Stimulated activated CD4-positive, alpha-beta T cell treated with anti-CD3 and anti-CD28 coated beads, Interleukin-12 subunit alpha, Interleukin-12 subunit beta, amount 100 ng/mL, for 4 hours (primary cell): ENCODE measurements at places on chromosomes 1 and 21.

DNA sequence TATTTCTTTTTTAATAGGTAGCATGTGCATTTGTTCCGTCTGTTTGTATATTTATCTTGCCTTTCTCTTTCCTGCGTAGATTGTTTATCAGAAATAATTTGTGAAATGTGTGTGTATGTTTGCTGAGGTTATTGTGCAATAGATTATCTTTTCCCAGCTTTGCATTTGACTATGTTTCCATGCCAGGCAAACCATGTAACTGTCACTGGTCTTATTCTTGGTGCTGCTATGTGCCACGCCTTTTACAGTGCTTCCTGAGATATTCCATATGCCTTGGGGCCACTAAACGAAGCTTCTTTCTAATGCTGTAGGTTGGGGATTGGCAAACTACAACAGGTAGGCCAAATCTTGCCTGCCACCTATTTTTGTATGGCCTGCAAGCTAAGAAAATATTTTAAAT is 598.8 kb downstream of the PLPP3 start:
- no peak for DNase-seq

DNA sequence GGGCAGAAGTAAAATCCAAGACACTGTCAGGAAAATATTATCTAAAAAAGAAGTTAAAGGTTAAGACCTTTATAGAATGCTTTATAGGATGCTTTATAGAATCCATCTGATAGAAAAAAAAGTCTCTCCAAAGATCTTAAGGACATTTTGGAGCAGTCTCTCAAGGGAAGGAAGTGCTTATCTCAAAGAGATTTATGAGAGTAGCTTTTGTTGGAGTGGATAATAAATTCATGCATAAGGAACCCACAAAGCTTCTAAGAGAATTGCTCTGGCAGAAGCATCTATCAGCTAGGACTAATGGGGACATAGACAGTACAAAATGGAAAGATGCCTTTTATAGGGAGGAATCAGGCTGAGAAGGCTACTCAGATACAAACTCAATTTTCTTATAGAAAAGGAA is 12.9 kb upstream of the CAP1 start:
- DNase-seq: no peak

- DNase-seq: no peak
Measured at GRCh38 chr1:151891512-151891911, 17.8 kb downstream of the THEM4 start.

- no peak for DNase-seq
Measured at GRCh38 chr1:107262467-107263286, 121.8 kb downstream of the NTNG1 start.

DNA sequence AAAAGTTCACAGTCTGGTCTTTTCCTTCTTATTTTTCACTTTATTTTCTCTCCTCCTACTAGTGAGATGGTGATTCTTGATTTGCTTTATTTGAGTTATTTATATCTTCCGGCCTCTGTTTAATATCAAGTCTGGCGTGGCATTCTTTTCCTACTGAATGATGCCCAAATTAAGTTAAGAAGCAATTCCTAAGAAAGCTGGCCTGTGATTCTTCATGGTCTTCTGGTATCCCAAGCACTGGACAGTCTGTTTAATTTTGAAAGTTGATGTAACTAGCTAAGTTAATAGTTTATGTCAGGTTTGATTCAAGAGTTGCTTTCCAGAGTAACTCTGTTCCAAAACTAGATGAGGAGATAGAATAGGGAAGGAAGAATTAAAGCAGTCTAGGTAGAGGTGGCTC is 9.2 kb upstream of the ENAH start:
- DNase-seq: no peak

- no peak for DNase-seq
Measured at GRCh38 chr1:196183941-196184340, 424.3 kb downstream of the KCNT2 start.

- DNase-seq: peak; percentile 92
Measured at GRCh38 chr1:154936555-154937084, at the start of gene PMVK. Gene PMVK (minus strand): TSS chr1:154936719. CDS start chr1:154936685, 34 bp downstream.

DNA sequence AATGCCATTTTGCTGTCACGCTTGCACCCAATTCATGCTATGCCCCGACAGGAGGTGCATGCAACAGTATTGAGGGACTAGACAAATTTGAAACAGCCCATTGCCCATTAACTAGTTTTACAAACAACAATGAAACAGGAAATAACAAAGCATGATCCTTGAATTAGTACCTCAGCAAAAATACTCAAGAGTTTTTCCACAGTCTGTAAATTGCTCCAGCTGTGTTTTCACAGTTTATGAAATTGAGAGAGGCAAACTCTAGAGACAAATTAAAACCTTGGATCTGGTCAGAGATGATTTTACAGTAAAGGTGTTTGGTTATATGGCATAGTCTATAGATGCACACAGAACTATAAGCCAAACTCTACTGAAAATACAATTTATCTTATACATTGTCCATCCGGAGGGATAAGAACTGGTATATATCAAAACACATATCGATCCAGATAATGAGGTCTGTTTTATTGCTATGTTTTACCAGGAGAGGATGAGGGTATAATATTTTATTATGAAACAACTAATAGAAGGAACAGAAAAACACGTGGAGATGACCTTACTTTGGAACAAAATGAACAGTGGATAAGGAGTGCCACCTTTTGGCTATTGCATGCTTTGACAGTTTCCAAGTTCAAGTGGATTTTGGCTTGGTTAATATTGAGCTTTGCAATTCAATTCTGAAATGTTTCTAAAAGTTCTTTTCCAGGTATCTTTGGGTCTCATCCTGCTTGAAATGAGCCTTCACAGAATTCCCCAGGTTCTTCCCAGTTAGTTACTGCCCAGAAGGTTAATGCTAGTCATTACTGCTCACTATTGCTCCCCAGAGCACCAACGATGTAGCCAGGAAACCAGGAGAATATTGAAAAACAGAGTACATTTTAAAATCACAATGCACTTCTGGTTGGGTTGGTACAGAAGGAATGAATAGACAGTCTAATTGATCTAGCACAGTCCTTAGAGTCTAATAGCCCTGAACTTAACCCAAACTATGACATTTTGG is 45.7 kb downstream of the ZC3H11B start:
- no peak for DNase-seq

GRCh38 chr1:38991638-38992411 is 749 bp downstream of the AKIRIN1 start:
- peak; percentile 8 for DNase-seq

GRCh38 chr1:48784301-48784700 is 7.6 kb upstream of the BEND5 start:
- no peak for DNase-seq

- no peak for DNase-seq
Measured at GRCh38 chr1:183807549-183808168, 2.7 kb downstream of the RGL1 start.

DNA sequence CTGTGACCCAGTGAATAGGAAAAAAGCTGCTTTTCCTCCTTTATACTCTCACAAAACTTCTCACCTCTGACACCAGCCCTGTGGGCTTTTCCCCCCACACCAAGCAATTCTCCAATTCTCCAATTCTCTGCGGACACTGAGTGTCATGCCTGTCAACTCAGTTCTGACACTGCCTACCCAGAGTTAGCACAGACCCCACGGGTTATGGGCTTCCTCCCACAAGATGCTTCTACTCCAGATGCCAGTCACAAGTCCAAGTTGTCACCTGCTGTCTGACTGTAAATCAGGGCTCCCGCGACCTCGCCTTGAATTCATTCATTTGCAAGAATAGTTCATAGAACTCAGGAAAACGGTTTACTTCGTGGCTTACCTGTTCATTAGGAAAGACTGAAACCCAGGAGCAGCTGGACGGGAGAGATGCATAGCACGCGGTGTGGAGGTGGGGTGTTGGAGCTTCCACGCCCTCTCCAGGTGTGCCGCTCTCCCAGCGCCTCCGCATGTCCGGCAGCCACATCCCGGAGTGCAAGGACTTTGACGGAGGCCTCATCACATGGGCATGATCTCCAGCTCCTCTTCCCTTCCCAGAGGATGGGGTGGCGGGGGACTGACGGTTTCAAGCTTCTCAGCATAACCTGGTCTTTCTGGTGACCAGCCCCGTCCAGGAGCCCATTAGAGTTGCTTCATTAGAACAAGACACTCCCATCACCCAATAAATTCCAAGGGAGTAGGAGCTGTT is 154.7 kb downstream of the PGBD5 start:
- DNase-seq: no peak

- peak; percentile 76 for DNase-seq
Measured at GRCh38 chr1:15950763-15951295, 25.1 kb downstream of the ZBTB17 start.

GRCh38 chr1:25021591-25022215 is 91.6 kb upstream of the RUNX3 start:
- no peak for DNase-seq

DNA sequence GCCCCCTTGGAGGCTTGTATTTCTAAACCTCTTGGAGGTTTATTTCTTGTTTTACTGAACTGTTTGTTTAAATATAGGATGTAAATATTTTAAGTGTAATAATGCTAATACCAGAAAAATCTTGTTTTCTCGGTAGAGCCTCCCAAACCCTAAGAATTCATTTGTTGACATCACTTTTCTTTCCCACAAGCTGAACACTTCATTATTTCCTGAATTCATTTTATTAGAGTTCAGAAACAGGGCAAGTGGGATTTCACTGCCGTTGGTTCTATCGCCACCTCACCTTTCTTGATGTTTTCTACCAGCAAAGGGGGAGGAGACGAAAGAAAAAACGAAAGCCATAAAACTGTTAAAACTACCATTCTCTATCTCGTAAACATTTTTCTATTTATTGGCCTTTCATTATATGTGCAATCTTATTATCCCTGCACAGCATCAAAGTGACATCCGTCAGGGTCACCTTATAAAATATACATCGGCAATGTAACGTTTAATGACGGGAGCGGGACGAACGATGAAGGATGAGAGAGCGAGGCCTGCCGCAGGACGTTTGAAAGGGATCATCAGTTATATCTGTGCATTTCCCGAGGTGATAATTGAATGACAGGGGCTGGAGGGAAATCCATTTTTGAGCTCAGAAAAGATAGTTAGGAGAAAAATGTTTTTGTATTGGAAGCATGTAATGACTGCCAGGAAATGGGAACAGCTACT is 59.5 kb downstream of the SLC45A1 start:
- no peak for DNase-seq

GRCh38 chr1:42469727-42470126 is 6.6 kb downstream of the CCDC30 start:
- no peak for DNase-seq

DNA sequence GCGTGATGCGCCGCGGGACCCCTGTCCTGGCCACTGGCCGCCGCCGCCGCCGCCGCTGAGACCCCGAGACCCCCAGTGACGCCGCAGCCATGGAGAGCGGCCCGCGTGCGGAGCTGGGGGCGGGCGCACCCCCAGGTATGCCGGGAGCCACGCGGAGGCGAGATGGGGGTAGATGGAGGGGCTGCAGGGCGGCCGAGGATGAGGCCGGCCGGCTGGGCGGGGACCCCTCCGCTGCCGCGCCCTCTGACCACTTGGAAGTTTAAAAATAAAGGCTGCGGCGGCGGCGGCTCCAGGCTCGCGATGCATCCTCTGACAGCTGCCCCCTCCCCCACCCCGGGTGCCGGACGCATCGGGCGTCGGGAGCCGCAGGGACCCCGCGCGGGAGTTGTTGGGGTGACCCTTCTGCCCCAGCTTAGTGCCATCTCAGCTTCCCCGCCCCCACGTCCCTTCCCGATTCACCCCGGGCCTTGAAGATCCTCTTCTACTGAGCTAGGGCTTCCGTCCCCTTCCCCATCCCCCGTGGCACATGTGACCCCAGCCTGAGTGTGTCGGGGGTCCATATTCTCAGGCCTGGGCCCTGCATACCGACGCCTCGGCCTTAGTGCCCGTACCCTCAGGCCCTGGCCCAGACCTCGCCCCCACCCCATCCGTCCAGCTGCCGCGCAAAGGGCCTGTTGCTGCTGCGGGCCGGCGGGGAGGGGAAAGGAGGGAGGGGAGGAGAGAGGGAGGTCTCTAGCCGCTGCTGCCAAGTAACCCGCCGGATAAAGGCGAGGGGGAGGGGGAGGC is 562 bp downstream of the MAP7D1 start:
- DNase-seq: peak; percentile 59

- DNase-seq: no peak
Measured at GRCh38 chr1:205257735-205258134, 30.0 kb downstream of the TMCC2 start.

- no peak for DNase-seq
Measured at GRCh38 chr21:44494956-44495355, 39.6 kb downstream of the LRRC3 start.

DNA sequence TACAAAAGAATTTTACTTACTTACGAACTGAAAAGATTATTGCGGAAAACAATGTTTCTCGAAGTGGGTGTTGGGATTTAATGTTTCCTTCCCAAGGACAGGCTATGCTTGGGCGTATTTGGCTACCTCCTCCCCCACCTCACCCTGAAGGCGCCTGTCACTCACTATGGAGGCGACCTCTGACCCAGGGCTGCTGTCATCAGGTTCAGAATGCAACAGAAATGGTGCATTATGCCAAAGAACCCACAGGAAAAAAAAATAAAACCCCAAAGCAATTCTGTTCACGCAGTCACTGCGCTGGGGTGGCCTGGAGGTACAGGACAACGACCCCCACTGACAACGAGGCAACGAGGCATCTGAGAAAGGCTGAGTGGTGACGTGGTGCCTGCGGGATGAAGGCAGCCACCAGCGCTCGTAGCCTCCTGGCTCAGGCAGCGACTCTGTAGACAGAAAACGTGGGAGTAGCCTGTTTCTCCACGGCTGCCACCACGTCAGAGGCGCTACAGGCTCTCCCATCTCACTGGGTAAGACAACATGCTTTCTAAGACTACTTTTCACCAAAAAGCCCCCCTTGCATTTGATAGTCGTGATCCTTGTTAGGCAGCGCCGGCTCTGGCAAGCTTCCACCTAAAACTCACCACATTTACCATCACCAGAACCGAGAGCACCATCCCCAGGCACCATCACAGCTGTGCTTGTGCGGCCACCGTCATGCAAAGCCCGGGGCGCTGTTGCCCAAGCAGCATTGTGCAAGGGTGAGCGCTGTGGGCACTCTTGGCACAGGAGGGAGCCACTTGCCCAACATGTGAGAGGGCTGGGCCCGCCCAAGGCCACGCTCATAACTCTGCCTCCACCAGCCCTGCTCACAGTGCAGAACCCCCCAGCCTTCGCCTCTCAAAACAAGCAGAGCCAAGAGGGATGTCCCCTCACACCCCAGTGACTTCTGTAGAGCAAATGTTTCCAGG is 14.3 kb downstream of the NADK start:
- no peak for DNase-seq

DNA sequence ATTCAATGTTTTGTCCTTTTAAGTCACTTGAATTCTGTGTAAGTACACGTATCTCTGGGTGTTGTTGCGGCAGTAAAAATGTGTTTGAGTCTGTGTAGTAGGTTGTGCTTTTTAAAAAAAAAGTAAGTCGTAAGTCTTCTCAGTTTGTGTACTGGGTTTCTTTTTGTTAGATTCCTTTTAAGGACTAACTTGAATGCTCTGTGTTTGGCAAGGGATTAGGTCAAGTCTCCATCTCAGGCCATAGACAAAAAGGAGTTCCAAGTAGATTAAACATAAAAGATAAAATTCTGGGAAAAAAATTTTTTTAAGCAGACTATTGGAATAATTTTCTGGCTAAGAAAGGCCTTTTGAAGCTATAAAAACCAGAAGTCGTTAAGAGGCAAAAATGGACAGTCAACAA is 113.1 kb downstream of the ATP5PO start:
- DNase-seq: no peak
